Hepatocyte (in vitro differentiated cells): ENCODE measurements at places on chromosomes 6 and 20. TPM values are rescaled to one million over a fixed set of nuclear protein-coding genes. Genes with fewer than 3 reads are reported as not detected.

Gene LY6G5C
- 0.32 TPM in 1 of 2 replicates, not detected in the other for total RNA-seq

Gene TGM2
- 120 and 133 TPM in 2 replicates for total RNA-seq

Gene GABRR1
- total RNA-seq, result 0.27 TPM in 1 of 2 replicates, not detected in the other

Gene C2
- total RNA-seq, result 46.3 and 48.3 TPM in 2 replicates

Gene HEY2
- total RNA-seq, result 0.47 and 0.80 TPM in 2 replicates

Gene TSHZ2
- total RNA-seq, result 5.2 and 6.6 TPM in 2 replicates

Gene SUMO4
- 2.2 and 2.6 TPM in 2 replicates for total RNA-seq

DNA sequence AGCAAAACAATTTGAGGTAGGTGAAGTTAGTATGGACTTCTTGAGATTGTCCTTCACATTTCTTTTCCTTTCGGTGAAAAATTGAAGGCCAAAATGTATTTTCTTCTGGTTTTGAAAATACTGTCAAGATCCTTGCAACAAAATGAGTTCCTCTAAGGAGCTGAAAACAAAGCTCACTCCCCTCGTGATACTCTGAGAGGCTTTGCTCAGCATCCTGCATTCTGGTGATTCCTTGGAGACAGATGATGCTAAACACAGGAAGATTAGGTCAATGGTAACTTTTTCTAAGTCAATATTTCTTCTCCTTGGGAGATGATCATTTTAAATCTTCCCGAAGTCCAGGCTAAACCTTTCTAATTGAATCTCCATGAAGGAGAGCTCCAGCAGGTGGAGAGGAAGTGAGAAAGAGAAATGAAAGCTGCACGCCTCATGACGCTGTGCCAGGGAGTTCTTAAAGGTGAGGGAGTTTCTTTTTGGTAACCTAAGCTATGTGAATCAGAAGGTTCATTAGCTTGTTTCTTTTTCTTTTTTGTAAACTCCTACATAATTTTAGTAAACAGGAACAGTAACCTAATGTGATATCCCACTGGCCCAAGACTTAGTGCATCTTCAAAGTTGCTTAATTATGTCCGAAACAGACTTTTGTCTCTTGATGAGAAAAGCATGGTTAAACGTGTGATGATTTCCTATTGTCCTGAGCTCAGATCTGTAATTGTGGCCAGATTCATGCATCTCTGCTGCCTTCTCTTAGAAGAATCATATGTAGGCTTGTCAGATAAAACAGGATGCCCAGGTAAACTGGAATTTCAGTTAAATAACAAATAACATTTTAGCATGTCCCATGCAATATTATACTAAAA lies 15.0 kb downstream of the ESR1 start:
- H3K4me1 ChIP-seq, result no peaks in the 10 kb centered on the region
- no peak overlapping the region for H3K4me3 ChIP-seq
- H3K27me3 ChIP-seq, result peaks cover 5% of the 10 kb centered on the region
- H3K36me3 ChIP-seq, result no peaks in the 10 kb centered on the region

GRCh38 chr6:147770221-147770620 lies 261.7 kb downstream of the SAMD5 start:
- no peak overlapping the region for H3K4me3 ChIP-seq
- DNase-seq, result no peak

GRCh38 chr6:53441035-53441493 lies 92.3 kb upstream of the ELOVL5 start:
- no peaks in the 10 kb centered on the region for H3K27me3 ChIP-seq
- peaks cover 4% of the 10 kb centered on the region for H3K4me1 ChIP-seq
- no peak overlapping the region for H3K27ac ChIP-seq
- no peak for DNase-seq
- H3K36me3 ChIP-seq, result no peaks in the 10 kb centered on the region

DNA sequence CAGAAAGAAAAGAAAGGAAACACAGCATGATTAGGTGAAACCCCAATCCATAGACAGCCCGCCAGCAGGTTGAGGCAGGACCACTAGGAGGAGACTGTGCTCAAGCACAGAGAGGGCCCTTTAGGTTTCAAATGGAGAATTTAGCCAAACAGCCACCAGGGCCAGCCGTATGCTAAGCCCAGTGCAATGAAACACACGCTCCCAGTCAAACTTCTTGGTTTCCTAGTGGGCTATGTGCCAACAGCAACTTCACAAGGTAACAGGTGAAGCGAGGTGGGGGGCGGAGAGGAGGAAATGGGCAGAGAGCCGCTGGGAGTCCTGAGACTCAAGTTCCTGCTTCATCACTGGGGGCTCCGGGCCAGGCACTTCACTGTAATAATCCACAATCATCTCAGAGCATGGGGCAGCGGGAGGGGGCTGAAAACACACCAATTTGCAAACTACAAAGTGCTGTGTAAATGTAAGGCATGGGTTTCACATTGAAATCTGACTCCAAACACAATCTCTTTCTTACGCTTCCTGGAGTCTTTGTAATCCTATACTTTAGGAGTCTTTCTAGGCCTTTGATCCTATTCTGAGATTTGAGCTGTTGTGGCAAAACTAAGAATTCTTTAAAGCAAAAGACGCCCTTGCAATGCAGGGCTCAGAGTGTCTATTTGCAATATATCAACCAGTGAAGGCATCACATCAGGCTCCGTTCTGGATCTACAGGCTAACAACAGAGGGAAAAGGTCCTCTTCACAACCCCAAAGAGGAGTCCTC lies 117.3 kb downstream of the OPRM1 start:
- H3K4me1 ChIP-seq, result no peaks in the 10 kb centered on the region
- no peak overlapping the region for H3K4me3 ChIP-seq
- DNase-seq, result peak; percentile 43
- H3K27me3 ChIP-seq, result no peaks in the 10 kb centered on the region
- H3K27ac ChIP-seq, result no peak overlapping the region
- H3K36me3 ChIP-seq, result no peaks in the 10 kb centered on the region

- peak overlapping the region; percentile 67 for H3K27ac ChIP-seq
- H3K27me3 ChIP-seq, result no peaks in the 10 kb centered on the region
- no peak overlapping the region for H3K4me3 ChIP-seq
- H3K4me1 ChIP-seq, result peaks cover 25% of the 10 kb centered on the region
- DNase-seq, result no peak
These were observed 47.6 kb downstream of the AGPAT4 start for GRCh38 chr6:161226009-161226964.

DNA sequence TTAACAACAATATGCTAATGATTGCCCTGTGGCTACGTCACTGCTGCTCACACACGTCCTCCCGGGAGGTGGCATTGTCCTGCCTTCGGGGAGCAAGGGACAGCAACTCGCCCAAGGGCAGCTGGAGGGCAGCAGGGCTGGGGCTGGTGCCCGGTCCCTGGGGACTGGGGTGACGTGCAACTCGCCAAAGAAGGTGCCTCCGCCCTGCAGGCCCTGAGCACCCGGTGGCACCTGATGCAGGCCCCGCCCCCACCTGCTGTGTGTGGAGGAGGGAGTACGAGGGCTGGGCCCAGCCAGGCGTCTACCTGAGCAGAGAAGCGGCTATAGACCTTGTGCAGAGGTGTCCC lies 64.8 kb upstream of the SLCO4A1 start:
- peaks cover 26% of the 10 kb centered on the region for H3K27me3 ChIP-seq
- H3K4me3 ChIP-seq, result no peak overlapping the region
- H3K36me3 ChIP-seq, result no peaks in the 10 kb centered on the region
- no peak for DNase-seq
- H3K4me1 ChIP-seq, result no peaks in the 10 kb centered on the region

- DNase-seq, result peak; percentile 48
- H3K27me3 ChIP-seq, result no peaks in the 10 kb centered on the region
- peaks cover 27% of the 10 kb centered on the region for H3K4me1 ChIP-seq
- H3K4me3 ChIP-seq, result peak overlapping the region; percentile 73
- H3K36me3 ChIP-seq, result no peaks in the 10 kb centered on the region
These were observed 997 bp upstream of the FBXO30 start for GRCh38 chr6:145815309-145816274.

GRCh38 chr6:156060013-156060412 lies 604.4 kb upstream of the NOX3 start:
- no peak for DNase-seq
- H3K4me1 ChIP-seq, result no peaks in the 10 kb centered on the region
- H3K27ac ChIP-seq, result no peak overlapping the region
- H3K36me3 ChIP-seq, result no peaks in the 10 kb centered on the region
- H3K4me3 ChIP-seq, result no peak overlapping the region

GRCh38 chr6:1254326-1254725 lies 57.6 kb upstream of the FOXQ1 start:
- no peaks in the 10 kb centered on the region for H3K36me3 ChIP-seq
- no peaks in the 10 kb centered on the region for H3K27me3 ChIP-seq
- H3K4me3 ChIP-seq, result no peak overlapping the region
